Lung microvascular endothelial cell (primary cell): ENCODE measurements at places on chromosomes 16 and 17. TPM values are rescaled to one million over a fixed set of nuclear protein-coding genes. Genes with fewer than 3 reads are reported as not detected.

GRCh38 chr17:28667870-28668269 is 5.9 kb downstream of the SUPT6H start:
- DNase-seq = no peak

GRCh38 chr17:7854851-7855659 is at the start of gene TMEM88:
TMEM88 (plus strand) TSS chr17:7855066; CDS start chr17:7855075, 9 bp downstream.
- peak; percentile 49 for DNase-seq

The GFER gene
- 8.1 and 8.5 TPM in 2 replicates for total RNA-seq

- no peak for DNase-seq
These were observed 484.1 kb downstream of the SLC39A11 start for GRCh38 chr17:72608436-72608835.

DNA sequence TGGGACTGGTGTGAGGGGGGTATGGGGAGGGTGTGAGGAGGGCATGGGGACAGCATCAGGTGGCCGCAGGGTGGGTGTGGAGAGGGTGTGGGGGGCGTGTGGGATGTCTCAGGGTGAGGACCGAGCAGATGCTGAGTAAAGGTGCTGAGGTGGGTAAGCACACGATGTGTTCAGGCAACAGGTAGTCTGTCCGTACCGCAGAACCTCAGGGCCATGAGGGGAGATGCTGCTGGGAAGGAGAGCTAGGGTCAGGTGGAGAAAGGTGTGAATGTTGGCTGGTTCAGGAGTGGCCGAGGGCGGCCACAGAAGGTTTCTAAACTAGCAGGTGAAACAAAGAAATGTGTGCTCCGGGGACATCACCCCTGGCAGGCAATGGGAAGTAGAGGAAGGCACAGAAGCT is 80.0 kb upstream of the CDH5 start:
- no peak for DNase-seq

DNA sequence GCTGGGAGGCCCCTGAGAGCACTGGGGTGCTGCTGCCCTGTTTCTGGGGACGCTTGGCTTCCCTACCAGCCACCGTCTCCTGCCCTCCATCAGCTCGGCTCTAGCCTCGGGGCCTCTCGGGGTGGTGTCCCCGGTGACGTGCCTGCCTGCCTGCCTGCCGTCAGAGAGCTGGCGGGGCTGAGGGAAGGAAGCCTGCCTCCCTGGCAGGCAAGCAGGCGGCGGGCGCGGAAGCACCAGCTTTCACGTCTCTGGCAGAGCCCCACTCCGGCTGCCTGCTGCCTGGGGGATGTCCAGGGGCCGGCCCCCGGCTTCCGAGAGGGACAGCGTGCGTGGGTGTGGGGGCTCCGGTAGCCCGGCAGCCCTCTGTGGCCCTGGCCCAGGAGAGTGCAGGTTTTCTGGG is 9.3 kb downstream of the CENPX start:
- DNase-seq = peak; percentile 48

GRCh38 chr17:74119965-74120364 is 83.5 kb upstream of the RPL38 start:
- DNase-seq = no peak

The SLC16A5 gene
- 2.0 and 3.9 TPM in 2 replicates for total RNA-seq

The CCL18 gene
- total RNA-seq = not detected in 2 replicates

The C17orf100 gene
- 0.22 and 0.40 TPM in 2 replicates for total RNA-seq

DNA sequence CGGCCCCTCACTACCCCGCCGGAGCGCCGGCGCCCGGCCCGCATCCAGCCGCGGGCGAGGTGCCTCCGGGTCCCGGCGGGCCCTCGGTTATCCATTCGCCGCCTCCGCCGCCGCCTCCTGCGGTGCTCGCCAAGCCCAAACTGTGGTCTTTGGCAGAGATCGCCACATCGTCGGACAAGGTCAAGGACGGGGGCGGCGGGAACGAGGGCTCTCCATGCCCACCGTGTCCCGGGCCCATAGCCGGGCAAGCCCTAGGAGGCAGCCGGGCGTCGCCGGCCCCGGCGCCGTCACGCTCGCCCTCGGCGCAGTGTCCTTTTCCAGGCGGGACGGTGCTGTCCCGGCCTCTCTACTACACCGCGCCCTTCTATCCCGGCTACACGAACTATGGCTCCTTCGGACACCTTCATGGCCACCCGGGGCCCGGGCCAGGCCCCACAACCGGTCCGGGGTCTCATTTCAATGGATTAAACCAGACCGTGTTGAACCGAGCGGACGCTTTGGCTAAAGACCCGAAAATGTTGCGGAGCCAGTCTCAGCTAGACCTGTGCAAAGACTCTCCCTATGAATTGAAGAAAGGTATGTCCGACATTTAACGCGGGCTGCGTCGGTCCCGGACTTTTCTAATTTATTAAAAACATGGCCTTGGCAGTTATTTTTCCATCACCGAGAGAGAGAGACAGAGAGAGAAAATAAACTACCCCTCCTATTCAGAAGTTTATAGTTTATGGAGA is 2.8 kb downstream of the IRX5 start:
- DNase-seq = no peak

- DNase-seq = no peak
These were observed 15.0 kb downstream of the B9D1 start for GRCh38 chr17:19347323-19348080.

- no peak for DNase-seq
These were observed 20.6 kb downstream of the CSNK2A2 start for GRCh38 chr16:58177353-58177710.
